ENCODE measurements at places on chromosomes 16 and 17. TPM values are rescaled to one million over a fixed set of nuclear protein-coding genes. Genes with fewer than 3 reads are reported as not detected.

GRCh38 chr17:12388226-12388625 is 277.5 kb upstream of the MYOCD start:
- peak; percentile 54 for DNase-seq

GRCh38 chr17:50289991-50290702 is 15.9 kb downstream of the TMEM92 start:
- DNase-seq: peak; percentile 96

DNA sequence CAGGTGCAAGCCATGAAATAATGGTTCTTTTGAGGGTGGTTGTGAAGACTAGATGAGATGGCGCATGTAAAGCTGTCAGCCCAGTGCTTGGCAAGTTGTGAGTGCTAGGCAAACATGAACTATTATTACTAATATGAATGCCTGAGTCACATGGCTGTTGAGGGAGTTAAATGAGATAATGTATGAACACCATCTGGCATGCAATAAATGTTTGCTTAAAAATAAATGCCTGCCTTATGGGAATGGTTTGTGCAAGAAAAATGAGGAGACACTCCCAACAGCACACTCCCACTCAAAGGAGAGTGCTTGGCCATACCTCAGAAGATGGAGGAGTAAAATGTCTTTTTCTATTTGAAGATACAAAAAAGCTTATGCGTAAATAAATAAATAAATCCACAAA is 3.6 kb downstream of the MAPK3 start:
- DNase-seq: no peak

The ALOX12 gene
- polyA plus RNA-seq: not detected

DNA sequence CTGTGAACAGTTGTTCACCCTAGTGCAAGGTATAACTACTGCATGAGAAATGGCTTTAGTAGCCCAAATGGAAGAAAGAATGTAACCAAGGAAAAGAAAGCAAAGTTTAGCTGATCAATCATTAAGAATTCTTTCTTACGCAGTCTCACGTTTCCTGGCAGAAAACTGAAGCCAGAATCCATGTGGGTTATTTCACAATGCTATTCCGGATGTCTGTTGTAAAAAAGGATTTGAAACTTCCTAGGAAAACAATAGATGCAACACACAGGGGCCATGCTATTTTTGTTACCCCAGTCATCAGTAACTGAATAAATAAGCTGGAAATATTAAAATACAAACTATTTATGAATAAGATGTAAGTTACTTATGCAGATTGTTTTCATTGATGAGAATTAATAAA is 802.5 kb downstream of the CDH8 start:
- DNase-seq: no peak

- no peak for DNase-seq
Observed at GRCh38 chr17:74872313-74873036, at the start of gene FDXR. TSS of gene FDXR (minus strand) at chr17:74872994. CDS start at chr17:74872944, 50 bp downstream.

The FAM171A2 gene
- 5.3 TPM for polyA plus RNA-seq

DNA sequence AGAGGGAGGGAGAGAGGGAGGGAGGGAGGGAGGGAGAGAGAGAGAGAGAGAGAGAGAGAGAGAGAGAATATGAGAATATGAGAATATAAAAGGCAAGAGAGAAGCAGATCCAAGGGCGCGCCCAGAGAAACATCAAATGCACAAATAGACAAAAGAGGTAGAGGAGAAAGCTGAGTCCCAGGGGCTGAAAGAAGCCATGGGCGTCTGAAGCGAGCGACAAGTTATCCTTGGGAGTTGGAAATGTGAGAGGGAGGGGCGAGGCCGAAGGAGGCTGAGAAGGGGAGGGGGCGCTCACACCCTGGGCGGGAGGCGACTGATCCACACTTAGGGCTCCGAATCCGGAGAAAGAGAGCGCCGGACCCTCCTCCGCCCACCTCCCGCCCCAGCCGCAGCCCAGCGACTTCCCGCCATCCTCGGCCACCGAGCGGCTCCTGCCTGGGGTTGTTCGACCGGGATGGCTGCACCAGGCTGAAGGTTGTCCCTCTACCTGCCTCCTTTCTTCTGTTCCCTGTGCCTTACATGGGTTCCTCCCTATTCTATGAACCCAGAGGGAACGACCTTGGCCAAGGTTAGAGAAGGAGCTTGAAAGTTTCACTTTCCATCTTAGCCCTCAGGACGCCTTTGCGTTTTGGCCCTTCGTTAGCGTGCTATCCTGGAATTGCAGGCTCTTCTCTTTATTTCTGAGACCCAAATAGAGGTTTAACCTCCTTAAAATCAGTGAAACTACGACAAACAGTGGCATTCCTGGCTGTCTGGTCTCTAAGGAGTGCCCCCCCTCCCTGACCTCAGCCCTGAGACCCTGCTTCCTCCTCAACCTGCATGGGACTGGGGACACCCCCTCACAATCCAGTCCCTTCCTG is 21.2 kb upstream of the HOXB9 start:
- no peak for DNase-seq

- no peak for DNase-seq
Observed at GRCh38 chr16:64531401-64531800, 590.5 kb downstream of the CDH11 start.

The MYO15A gene
- 0.32 TPM for polyA plus RNA-seq

DNA sequence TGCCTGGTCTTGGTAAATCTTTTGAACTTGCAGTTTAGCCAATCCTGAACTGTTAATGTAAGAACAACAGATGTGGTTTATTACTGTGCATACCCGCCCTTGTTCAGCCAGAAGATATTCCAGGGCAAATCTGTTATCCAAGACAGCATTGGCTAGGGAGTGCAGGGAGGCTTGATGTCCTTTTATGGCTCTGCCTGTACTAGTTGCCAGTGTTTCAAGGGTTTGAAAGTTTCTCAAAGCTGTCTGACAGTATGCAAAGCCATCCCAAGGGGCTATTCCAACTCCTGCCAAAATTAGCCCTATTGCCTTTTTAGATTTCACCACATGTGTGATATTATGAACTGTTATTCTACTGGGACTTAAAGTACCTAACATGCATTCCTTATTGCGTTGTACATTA is 30.1 kb downstream of the LCMT1 start:
- DNase-seq: no peak

- DNase-seq: no peak
Observed at GRCh38 chr17:73749928-73750605, 105.8 kb upstream of the SDK2 start.

DNA sequence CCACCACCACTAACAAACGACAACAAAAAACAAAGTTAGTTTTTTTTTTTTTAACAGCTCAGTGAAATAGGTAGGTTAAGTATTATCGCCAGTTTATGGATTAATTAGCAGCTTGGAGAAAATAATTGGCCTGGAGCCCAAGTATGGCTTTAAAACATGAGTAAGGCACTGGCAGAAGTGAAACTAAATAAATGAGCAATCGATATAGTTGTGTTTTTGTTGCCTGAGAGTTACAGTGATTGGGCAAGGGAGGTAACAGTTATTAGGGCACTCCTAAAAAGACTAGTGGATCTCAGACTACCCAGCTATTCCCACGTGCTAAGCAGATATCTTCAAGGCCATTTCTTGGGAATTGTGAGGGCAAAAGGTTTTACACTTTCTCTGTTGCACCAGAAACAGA is 2.4 kb downstream of the MLKL start:
- no peak for DNase-seq

DNA sequence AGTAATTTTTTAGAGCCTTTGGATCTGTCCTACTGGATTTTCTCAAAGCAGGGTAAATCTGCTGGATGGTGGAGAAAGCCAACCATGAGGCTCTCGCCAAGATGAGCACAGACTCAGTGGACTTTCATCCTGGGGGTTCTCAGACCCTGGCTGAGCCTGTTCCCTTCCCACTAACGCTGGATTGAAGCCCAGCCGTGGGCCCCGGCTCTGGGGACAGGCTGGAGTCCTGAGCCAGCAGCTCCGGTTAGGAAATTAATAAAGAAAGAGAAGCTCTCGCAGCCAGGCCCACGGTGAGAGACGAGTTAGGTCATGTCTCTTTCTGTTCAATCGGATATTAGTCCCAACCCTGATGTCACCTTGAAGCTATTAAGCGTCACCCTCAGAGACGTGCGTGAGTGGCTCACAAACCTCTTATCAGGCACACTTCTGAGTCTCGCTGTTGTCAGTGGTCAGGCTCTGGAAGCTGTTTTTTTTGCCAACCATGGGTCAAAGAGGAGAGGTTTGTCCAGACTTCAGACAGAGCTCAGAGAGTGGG is 27.1 kb downstream of the MEOX1 start:
- no peak for DNase-seq

- DNase-seq: no peak
Observed at GRCh38 chr17:75454193-75454592, 2.2 kb upstream of the TMEM94 start.

DNA sequence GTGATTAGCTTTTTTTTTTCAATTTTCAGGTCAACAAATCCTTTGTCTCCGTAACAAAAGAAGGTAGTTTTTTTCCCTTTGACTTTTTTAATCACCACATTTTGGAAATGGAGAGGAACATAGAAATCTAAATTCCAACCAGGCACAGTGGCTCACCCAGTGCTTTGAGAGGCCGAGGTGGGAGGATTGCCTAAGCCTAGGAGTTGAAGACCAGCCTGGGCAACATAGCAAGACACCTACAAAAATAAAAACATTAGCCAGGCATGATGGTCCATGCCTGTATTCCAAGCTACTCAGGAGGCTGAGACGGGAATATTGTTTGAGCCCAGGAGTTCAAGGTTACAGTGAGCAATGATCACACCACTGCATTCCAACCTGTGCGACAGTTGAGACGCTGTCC is 5.7 kb downstream of the PSMD7 start:
- no peak for DNase-seq

DNA sequence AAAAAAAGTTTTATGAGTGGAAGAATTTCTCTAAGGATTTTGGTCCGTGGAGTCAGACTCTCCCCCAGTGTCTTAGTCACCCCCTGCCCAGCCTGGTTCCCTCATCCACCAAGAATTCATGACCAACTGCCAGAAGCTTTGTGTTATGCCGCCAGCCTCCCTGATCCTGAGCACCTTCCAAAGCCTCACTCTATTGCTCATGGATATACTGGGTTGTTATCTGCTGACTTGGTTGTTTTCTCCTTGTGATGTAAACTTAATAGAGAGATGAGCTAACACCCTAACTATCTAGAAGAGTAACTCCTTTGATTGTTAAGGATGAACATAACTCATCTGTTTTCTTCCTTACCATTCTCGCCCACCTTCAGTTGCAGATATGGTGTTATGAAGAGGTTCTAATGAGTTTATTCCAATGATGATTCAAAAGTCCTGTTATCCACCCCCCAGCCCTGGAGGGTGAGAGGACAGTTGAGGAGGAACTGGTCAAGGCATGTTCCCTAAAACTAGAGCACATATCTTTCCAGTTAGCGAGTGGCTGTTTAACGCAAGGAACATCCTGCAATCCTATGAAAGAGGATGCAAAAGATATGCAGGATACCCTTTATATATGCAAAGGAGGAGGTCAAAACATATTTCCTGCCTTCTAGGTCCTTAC is 1.5 kb upstream of the PSMD3 start:
- peak; percentile 78 for DNase-seq

DNA sequence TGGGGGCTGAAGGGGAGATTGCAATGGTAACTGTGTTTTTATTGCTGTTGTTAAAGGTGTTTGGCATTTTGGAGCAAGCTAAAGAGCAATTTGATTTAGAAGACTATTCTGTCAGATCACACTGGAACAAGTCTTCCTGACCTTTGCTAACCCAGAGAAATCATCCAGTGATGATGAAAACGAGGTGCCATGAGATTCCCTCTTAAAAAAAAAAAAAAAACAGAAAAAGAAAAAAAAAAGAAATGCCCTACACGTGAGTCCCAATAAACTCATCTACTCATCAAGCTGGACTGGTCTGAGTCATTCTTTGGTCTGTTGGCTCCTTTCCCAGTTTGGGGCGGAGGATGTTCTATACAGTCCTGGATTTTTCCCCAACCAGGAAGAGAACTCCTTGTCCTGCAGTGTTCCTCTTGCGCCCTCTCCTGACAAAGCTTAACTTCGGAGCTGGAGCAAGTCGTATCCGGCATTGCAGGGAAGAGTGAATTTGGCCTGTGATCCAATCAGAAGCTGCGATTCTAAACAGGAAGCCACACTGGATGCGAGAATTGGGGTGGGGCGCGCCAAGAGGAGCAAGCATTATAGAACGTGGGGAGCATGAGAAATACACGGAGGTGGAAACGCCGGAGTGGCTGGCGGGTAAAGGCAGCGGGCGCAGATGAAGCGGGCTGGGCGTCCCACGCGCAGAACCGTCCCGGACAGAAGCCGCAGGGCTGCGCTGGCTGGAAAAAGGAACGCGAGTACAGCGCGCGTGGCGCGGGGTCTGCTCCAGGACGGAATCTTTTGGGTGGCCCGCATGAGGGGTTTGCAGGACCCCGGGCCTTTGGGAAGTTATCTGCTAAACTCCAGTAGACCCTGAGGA is 22.4 kb upstream of the CRYM start:
- DNase-seq: peak; percentile 100

The CACNG4 gene
- polyA plus RNA-seq: 0.25 TPM

GRCh38 chr16:10410469-10410868 is 24.6 kb downstream of the ATF7IP2 start:
- DNase-seq: no peak

The NPIPB9 gene
- 0.16 TPM for polyA plus RNA-seq

- no peak for DNase-seq
Observed at GRCh38 chr16:3482659-3483241, 12.5 kb downstream of the C16orf90 start.

DNA sequence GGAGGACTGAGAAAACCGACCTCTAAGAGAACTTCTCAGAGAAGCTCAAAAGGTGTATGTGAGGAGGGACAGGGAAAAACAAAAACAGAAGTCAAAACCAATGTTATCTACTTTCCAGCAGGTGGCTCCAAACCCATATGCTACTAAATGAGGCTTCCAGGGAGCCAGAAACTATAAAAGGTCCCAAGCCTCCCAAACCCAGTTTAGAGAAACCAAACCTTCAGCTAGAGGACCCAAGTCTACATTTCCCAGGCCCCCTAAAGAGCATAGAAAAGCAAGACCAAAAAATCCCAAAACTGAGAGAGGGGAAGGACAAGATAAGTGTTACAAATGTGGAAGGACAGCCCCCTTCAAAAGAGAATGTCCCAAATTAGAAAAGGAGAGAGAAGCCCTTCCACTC is 3.7 kb downstream of the HPR start:
- peak; percentile 16 for DNase-seq

DNA sequence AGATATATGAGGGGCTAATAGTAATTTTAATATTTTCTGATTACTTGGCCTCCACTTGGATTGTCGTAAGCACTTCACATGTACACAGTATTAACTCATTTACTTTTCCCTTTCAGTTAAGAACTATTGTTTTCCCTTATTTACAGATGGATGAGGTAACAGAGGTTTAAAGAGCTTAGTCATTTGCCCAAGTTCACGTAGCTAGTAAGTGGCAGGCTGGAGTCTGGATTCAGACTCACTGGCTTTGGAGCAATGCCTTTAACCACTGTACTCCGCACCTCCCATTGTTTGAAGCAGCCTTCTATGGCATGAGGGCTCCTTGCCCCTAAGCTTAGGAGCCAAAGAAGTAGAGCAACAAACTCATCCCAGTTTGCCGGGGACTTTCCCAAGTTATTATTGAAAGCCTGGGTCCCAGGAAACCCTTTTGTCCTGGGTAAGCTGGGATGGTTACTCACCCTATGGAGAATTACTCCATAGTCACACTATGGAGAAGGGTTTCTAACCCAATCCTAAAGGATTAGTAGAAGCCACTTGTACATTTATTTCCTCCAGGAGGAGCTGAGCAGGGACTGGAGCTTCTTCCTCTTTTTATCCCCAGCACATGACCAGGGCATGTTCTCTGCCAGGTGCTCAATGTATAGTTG is 12.3 kb downstream of the FOXL1 start:
- peak; percentile 81 for DNase-seq

- DNase-seq: no peak
Observed at GRCh38 chr17:73584049-73584448, 60.2 kb downstream of the SDK2 start.

Data from AG04450 (cell line).